ENCODE measurements at places on chromosomes 7 and 10.
A peak's percentile ranks its signal among the peaks of the same experiment; 100 is the strongest.

DNA sequence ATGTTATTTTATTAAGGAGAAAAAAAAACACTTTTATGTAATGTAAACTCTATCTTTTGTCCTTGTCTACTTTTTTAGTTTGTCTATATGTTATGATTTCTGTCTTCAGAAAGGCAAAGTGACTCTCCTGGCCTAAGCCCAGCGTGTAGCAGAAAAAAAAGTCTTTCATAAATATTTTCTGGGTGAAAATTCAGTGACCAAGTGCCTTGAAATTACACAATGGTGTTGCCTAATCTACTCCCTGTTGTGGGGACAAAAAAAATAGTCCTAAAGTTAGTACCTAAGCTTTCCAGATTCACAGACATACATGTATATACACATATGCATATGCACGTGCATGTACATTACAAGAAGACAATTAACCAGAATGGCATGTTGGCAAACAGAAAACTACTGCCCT, 1257.8 kb upstream of the SORCS1 start:
- no peak for DNase-seq

DNA sequence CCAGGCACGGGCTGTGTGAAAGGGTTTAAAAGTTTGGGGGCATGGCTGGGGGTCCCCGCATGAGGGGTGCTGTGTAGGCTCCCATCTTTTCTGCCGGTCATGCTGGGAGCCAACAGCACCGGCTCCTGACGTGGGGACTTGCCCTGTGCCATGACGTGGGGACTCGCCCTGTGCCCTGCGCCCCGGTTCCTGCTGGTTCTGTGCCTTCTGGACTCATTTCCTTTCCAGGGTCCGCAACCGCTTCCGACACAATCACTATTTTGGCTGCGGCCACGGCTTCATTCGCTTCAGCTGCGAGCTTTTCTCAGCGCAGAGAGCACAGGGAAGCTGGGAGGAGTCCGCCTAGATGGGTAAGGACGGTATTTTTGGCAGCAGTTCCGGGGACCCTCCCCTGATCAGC, 7.6 kb upstream of the GIMAP8 start:
- no peak for DNase-seq

- DNase-seq = no peak
These were observed 4.2 kb downstream of the TMEM270 start for GRCh38 chr7:73864981-73865711.

DNA sequence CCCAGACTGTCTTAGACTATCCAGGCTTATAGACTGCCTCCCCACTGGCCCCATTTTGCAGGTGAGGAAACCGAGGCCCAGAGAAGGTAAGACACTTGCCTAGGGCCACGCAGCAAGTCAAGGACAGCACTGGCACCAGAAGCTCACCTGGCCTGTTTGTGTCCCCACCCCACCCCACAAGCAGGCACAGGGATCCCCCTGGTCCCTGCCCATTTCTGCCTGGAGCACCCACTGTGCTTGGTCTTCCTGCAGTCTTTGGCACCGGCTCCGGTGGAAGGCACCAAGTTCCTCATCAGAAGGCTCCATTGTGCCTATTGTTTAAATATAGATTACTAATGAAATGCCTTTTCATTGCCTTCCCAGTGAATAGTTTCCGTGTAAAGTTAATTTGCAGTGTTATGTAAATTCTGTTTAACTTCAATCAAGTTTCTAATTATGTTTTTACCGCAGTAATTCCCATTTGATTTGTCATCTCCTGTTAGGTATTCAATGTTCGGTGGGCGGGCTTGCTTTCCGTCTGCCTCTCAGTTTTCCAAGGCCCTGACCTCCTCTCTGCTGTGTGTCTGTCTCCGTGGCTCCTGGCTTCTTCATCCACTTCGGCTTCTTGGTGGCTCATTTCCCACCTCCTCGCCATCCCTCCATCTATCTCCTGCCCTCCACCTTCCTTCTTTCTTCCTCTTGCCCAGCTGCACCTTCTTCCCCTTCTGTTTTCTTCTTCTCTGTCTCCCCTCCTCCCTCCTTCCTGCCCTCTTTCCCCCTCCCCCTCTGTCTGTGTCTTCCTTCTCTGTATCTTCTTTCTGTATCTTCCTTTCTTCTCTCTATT, 75.8 kb downstream of the ZMIZ1 start:
- no peak for DNase-seq

GRCh38 chr10:72328829-72329204, 25.9 kb downstream of the DNAJB12 start:
- DNase-seq = no peak

GRCh38 chr7:127678947-127679346, 27.0 kb downstream of the SND1 start:
- peak; percentile 28 for DNase-seq

All from stimulated activated naive B cell treated with anti-CD40 and anti-IgM and Interleukin-4, amounts not matched to agents 10 μg/mL and 1 μg/mL and 100 μg/mL, for 72 hours (primary cell).